Natural killer cell (primary cell): ENCODE measurements at places on chromosomes 3 and 15.

- DNase-seq = peak; percentile 88
Measured at GRCh38 chr3:101850246-101851051, 1.1 kb downstream of the NFKBIZ start.

GRCh38 chr3:9746330-9746729 lies 3.4 kb upstream of the OGG1 start:
- DNase-seq = no peak

DNA sequence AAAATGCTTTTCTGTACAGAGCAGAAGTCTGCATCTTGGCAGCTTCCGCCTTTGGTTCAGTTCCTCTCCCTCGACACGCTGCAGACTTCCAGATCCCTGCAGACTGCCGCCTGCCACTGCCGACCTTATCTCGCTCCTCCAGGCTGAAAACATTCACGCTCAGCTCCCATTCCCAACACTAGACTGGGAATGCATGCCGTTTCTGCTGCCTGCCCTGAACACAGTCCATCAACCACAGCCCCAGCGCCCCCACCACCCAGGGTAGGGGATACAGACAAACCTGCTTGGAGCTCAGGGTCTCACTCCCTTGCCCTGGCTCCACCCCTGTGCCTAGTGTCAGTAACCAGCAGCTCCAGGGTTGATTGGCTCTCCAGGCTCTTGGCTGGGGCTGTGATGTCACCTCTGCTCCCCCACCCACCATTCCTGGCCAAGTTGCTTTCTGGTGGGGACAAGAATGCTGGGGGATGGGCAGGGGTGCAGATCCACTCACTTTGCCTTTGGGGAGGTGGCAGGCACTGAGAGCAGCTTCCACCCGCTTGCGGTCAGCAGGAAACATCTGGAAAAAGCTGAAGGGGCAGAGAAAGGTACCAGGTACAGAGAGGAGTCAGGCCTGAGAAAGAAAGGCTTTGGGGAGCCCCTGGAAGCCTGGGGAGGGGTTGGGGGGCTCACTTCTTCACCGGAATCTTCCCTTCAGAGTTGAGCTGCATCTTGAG lies 6.1 kb downstream of the PLCB2 start:
- DNase-seq = no peak

- DNase-seq = no peak
Measured at GRCh38 chr15:63035977-63036376, 6.6 kb upstream of the TPM1 start.

DNA sequence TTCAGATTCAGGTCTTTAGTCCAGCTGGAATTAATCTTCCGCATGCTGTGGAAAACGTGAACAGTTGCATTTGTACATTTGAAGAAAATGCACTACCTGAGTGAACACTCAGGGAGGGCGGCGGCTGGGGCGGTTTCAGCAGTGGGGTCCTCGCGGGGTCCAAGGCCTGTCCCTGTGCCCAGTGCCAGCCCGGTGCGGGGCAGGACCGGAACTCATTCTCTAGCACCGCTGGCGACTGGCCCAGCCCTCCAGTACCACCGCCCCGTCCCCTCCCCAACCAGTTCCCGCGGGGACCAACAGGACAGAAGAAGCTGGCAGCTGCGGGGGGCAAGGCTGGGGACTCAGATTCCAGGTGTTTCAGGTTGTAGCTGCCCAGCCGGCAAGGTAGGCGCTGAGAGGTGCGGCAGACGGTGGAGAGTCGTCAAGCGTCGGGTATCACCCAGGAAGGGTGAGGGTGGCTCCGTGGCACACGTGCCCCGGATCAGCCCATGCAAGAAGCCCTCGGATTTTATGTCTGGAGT lies 72.2 kb upstream of the ARNT2 start:
- DNase-seq = no peak

- no peak for DNase-seq
Measured at GRCh38 chr3:106719583-106719982, 657.7 kb upstream of the CCDC54 start.

GRCh38 chr3:2097641-2098191 lies 950 bp upstream of the CNTN4 start:
- DNase-seq = no peak

GRCh38 chr3:177978946-177979345 lies 557.3 kb upstream of the KCNMB2 start:
- DNase-seq = no peak

DNA sequence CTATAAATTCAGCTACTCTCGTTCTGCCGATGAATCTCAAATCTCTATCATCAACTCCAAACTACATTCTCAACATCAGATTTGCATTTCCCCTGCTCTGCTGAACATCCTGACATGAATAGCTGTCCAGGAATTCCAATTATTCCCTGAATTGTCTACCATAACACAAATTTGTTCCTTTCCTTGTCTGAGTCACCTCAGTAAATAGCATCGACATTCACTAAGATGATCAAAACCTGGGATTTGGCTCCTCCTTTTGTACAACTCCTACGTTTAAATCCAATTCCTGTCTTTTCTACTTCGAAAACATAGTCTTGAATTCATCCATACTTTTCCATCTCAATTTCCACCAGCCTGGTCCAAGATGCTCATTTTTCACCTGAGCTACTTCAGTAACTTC lies 107.0 kb downstream of the GREM1 start:
- DNase-seq = no peak

GRCh38 chr3:462851-463250 lies 266.3 kb downstream of the CHL1 start:
- DNase-seq = no peak

DNA sequence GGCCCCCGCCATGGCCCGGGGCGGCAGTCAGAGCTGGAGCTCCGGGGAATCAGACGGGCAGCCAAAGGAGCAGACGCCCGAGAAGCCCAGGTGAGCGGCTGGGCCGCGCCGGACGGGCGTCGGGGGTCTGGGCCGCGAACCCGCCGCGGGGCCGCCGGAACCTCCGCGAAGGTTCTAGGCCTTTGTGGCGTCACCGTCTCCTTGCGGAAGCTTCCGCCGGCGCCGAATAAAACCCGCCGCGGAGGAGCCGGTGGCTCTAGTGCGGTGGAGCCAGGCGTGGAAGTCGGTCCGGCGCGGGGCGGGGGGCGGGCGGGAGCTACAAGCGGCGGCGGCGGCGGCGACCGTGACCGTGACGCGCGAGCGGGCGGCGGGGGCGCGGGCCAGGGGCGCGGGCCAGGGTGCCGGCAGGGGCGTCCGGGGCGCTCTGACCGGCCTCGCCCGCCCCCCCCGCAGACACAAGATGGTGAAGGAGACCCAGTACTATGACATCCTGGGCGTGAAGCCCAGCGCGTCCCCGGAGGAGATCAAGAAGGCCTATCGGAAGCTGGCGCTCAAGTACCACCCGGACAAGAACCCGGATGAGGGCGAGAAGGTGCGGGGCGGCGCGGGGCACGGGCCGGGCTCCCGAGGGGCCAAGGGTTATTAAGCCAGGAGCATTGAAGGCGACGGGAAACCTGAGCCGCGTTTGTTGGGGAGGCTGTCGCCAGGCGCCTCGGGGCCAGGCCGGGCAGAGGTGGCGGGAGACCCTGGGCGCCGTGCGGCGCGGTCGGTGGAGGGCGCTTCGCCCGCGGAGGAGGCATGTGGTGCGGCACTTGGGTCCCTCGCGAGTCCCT lies at the start of gene DNAJA4:
DNAJA4 (plus strand) TSS at position 259 of the 833 bp plus-strand sequence; CDS start at position 461, 202 bp downstream.
- peak; percentile 80 for DNase-seq

GRCh38 chr15:58771621-58772250 lies 634 bp downstream of the MINDY2 start:
- DNase-seq = no peak

DNA sequence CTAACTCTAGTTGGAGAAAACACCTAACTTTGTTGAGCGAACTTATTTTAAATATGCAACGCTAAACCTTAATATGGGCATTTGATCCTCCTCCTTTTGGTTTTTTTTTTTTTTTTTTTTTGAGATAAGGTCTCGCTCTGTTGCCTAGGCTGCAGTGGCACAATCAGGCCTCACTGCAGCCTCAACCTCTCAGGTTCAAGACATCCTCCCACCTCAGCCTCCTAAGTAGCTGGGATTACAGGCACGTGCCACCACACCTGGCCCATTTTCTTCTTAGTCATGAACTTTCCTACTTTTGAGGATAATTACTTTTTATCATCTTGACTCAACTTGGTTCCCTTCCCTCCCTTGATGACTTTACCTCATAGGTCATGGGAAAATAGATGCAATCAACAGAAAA lies 3.9 kb downstream of the NUSAP1 start:
- DNase-seq = no peak

DNA sequence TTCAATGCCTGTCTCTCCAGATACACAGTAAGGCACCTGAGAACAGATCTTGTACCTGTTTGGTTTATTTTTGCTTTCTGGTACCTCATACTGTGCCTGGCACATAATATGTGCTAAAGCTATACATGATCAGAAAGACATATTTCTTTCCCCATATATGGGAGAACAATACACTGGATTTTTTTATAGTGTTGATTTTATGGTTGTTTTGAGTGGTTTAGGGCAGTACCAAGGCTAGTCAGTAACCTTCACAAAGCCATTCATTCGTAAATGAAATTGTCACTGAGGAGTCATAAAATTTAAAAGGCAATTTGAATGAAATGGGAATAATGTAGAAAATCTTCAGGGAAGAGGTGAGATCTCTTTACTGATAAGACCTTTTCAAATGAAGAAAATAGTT lies 810.2 kb downstream of the TUSC7 start:
- DNase-seq = no peak

DNA sequence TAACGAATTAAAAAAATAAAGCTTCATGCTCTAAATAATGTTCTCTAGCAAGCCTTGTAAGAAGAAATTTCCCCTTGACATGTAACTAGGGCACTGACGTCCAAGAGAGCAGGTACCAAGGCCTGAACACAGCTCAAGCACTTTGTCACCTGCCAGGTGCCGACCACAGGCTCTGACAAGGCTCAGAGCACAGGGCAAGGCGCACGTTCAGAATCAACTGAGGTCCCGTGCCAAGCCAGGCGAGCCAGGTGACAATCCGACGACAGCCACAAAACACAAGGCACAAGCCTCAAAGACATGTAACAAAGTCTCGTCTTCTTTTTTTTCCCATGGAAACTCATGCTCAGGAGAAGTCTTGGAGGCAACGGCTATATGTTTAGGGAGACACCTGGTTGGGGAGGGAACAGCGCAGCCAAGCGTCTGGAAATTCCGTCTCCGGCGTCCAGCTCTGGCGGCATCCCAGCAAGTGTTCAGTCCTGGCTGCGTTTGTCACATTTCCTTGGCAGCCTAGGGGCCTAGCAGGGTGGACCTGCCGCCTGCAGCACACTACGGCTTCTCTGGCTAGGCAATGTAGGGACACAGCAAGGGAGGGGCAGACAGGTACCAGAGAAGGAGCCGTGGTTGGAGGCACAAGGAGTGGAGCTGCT lies 76.7 kb downstream of the ADAMTS17 start:
- no peak for DNase-seq

DNA sequence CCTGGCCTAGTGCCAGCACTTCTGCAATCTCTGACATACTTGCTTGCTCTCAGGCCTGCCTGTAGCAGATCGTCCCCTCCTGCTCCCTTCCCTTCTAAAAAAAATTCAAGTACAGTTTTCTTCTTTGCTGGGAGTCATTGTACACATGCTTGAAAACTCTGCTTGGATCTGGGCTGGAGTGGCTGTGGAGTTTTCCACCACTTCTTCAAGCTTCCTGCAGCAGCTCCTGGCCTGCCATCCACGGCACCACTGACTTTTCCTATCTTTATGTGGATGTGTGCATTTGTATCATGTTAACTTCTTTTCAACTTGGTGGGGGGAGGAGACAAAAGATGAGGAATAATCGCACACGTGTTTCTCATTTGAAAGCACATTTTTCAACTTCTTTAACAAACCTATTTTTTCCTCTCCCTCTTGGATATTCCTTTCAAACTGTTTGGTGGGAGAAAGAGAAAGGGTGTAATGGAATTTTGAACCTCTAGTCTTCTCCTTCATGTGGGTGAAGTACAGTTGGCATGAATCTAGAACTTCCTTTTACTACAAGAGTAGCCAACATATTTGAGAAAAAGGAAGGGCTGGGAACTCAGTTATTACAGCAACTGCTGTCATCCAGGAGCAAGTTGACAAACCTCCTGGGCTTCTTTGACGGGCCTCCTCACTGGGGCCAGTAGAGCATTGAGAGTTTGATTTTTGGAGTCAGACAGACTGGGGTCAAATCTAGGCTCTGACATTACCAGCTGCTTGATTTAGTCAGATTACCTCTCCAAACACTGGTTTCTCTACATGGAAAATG lies 61.2 kb upstream of the LRTM1 start:
- no peak for DNase-seq

- DNase-seq = no peak
Measured at GRCh38 chr3:127484601-127485388, 105.7 kb downstream of the TPRA1 start.

DNA sequence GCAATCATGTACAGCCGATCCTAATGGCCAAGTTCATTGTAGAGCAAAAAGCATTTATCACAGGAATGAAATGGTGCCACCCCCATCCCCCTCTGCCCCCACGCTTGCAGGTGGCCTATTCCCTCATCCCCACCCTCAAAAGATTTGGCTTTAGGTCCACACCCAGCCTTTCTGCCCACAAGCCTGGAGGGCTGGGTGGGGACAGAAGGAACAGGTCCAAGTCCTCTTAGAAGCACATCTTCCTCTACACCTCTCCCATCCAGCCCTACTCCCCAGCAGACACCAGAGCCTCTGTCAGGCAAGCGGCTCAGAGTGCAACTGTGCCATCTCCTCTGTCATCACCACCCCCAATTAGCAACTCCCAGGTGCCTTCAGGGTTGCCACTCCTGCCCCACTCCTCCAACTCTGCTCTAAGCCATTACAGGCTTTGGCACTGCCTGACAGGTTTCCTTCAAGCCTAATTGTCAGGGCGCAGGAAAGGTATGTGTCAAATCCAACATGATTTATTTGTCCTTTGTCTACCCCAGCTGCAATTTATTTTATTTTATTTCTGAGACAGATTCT lies 49.4 kb downstream of the DAPK2 start:
- no peak for DNase-seq

GRCh38 chr15:90823455-90823974 lies 44.9 kb upstream of the FURIN start:
- no peak for DNase-seq

- peak; percentile 2 for DNase-seq
Measured at GRCh38 chr3:192570821-192571791, 156.2 kb downstream of the FGF12 start.

DNA sequence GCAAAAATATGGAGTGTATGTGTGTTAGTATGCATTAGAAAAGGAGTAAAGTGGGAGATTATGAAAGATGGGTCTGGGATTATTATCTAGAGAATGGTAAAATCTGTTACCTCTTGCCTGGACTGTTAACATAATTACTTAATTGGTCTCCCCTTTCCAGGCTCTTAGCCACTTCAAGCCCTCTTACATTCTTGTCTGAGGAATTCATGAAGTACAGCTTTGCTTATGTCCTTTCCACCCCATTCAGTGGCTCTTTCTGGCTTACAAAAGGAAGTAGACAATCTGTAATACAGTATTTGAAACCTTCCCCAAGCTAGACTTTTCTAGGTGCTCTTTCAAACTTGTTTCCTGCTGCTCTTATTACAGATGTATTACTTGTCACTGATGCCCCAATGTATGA lies 129.8 kb downstream of the MBNL1 start:
- DNase-seq = no peak

- DNase-seq = no peak
Measured at GRCh38 chr3:60890226-60890625, 361.0 kb downstream of the FHIT start.

GRCh38 chr3:133540896-133541674 lies 32.4 kb upstream of the CDV3 start:
- no peak for DNase-seq

- DNase-seq = no peak
Measured at GRCh38 chr3:13574798-13575451, 26.0 kb downstream of the FBLN2 start.
